ENCODE measurements at places on chromosomes 5 and 9.

- DNase-seq, result no peak
Measured at GRCh38 chr5:125607018-125607417, 816.2 kb upstream of the GRAMD2B start.

- DNase-seq, result no peak
Measured at GRCh38 chr9:98009437-98009836, 26.3 kb downstream of the ANP32B start.

GRCh38 chr5:180007582-180007981 lies 64.0 kb downstream of the RNF130 start:
- DNase-seq, result no peak

DNA sequence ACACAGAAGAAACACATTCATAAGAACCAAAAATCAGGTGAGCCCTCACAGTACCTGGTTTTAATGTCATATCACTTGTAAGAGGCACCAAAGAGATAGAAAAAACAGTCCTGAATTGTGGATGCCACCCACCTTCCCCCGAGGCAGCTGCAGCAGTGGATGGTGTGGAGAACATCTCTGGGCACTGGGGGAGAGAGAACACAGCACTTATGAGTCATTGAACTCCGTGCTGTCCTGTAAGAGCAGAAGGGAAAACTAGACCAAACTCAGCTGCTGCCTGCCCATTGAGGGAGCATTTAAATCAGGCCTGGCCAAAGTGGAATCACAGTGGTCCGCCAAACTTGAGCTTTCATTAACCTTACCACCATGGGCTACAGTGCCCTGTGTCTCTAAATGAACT lies 296.2 kb downstream of the SPATA31D1 start:
- no peak for DNase-seq

Measured in hepatic stellate cell (primary cell).